ENCODE measurements at places on chromosomes 1 and 21.

DNA sequence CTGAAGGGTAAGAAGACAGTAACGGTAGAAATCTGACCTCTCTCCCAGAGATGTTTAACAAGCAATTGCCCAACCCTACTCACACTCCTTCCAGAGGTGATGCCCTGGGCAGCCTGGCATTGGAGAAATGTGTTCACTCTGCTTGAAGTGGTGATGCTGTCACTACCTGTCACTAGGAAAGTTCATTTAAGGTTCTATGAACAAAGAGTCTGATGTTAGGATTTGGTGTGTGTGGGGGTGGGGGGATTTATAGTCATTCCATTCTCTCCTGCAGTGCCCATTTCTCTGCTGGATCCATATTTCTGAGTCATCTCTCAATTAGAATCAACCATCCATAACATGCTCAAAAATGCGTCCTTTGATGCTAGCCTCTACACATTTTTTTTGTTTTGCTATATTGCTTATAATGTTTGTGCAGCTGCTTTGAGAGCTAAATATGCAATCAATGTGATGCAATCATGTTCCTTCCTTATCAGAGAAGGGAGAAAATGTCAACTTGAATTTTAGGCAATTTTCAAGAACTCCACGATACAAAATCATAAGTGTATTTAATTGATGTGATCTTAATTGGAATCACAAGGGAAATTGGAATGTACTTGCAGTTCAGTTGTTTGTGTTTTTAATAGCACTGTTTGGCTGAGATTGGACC is 173.9 kb downstream of the DUSP10 start:
- no peak for DNase-seq

GRCh38 chr1:51316113-51316845 is 14.1 kb downstream of the TTC39A start:
- no peak for DNase-seq

DNA sequence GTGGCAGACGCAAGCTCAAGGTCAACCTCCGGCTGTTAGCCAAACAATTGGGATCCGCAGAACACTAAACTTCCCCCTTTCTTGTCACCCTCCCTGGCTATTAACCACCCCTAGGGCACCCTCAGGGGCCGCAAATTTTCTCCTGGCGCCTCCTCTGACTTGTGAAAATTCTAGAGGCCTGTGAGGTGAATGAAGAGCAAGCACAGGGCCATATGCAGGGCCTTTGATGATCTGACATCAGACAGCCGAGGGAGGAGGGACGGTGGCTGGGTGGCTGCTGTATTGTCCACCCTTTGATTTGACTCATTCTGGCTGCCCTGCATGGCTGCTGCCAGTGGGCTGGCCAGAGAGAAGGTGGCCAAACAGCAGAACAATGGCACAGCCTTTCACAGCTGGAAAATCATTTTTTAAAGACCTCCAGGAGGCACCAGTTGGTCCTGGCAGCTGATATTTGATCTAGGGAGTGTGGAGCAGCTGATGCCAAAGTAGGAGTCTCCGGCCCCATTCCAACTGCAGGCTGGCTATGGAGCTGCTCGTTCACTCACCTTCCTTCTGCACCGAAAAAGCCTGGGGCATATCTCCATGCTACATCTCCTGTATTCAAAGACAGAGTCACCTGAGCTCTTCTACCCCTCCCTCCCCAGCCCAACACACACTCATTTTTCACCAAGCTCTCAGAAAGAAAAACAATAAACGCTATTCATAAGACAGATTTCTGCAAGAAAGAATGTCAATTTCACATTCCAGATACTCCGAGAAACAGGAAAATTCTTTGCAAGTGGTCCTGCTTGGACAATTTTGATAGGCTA is 44.9 kb upstream of the BARHL2 start:
- DNase-seq, result no peak

DNA sequence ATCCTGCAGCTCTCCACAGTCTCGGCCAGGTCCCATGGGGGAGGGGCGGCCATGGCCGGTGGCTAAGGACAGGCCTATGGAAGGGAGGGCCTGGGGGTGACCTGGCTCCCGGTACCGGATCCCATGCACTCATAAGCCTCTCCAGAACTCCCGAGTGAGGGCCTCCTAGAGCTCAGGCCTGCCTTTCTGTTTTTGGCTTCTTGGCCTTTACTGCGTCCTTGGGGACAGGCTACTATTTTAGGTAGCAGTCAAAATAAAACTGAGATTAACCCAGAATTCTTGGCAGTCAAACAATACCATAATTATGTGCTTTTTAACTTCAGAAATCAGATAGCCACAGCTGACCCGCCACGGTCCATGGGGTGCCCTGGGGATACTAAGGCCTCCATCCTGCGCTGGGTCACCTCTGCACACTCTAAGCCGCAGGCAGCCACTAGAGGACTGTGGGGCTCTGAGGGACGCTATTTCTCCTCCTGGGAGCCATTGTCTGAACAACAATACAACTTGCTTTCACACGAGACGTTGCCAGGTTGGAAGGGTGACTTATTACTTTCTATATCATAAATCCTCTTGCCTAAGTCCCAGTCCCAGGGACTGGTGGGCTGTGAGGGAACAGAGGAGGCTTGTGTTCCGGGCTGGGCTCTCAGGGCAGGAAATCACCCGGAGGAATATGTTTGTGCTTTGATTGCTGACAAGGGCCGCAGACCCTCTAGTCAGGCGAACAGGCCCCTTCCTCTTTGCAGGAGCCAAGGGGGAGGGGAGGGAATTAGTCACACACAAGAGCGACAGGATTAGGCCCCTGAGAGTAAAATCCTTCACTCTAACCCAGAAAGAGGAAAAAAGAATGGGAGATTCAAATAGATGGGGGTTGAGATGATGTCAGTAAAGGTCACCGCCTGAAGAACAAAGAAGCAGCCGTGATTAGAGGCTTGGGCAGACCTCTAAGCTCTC is 40.7 kb upstream of the BCAR3 start:
- DNase-seq, result no peak

- no peak for DNase-seq
Measured at GRCh38 chr1:108010581-108010980, 45.6 kb upstream of the VAV3 start.

All from stimulated activated CD4-positive, alpha-beta T cell treated with anti-CD3 and anti-CD28 coated beads, TNF-alpha, amount 100 ng/mL, for 48 hours (primary cell).